SJCRH30 (cell line): ENCODE measurements at places on chromosomes 7 and 10. TPM values are rescaled to one million over a fixed set of nuclear protein-coding genes. Genes with fewer than 3 reads are reported as not detected.

EGR2 gene
- 0.71 and 1.3 TPM in 2 replicates for total RNA-seq

ANKRD2 gene
- total RNA-seq, result 0.26 and 0.51 TPM in 2 replicates

EIF5AL1 gene
- 0.58 and 0.73 TPM in 2 replicates for total RNA-seq

LRRN3 gene
- total RNA-seq, result 16.5 and 19.3 TPM in 2 replicates

C7orf33 gene
- total RNA-seq, result 0.13 and 0.53 TPM in 2 replicates

DNA sequence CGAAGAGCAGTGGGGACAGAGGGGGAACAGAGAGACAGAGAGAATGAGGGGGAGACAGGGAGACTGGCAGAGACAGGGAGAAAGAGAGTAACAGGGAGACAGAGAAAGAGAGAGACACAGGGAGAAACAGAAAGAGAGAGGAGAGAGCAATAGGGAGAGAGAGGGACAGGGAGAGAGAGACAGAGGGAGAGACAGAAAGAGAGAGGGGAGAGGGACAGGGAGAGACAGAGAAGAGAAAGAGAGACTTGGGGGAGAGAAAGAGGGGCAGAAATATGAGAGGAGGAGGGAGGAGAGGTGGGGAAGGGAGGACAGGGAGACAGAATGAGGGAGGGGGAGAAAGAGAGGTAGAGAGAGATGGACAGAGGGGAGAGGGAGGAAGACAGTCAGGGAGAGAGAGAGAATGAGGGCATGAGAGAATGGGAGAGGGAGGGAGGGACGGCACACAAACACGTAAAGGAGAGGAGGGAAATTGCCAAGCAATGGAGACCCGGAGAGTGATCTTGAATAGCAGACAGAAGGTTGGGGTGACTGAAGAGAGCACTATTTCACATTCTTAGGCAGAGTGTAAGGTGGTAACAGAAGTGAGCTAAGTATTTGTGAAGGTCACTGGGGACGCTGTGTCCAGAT lies 33.3 kb upstream of the KCNMA1 start:
- H3K4me3 ChIP-seq, result no peak overlapping the region
- no peak overlapping the region for H3K27ac ChIP-seq
- H3K36me3 ChIP-seq, result no peaks in the 10 kb centered on the region
- 0 out of 2 replicates have a peak, but pooled peaks cover 3% of the 10 kb centered on the region for H3K27me3 ChIP-seq
- no peak for DNase-seq
- H3K4me1 ChIP-seq, result no peaks in the 10 kb centered on the region

- no peak overlapping the region for H3K27ac ChIP-seq
- H3K4me3 ChIP-seq, result no peak overlapping the region
- H3K36me3 ChIP-seq, result no peaks in the 10 kb centered on the region
- DNase-seq, result no peak
- H3K27me3 ChIP-seq, result no peaks in the 10 kb centered on the region
These were observed 152.0 kb downstream of the CCDC3 start for GRCh38 chr10:12849319-12850181.

DNA sequence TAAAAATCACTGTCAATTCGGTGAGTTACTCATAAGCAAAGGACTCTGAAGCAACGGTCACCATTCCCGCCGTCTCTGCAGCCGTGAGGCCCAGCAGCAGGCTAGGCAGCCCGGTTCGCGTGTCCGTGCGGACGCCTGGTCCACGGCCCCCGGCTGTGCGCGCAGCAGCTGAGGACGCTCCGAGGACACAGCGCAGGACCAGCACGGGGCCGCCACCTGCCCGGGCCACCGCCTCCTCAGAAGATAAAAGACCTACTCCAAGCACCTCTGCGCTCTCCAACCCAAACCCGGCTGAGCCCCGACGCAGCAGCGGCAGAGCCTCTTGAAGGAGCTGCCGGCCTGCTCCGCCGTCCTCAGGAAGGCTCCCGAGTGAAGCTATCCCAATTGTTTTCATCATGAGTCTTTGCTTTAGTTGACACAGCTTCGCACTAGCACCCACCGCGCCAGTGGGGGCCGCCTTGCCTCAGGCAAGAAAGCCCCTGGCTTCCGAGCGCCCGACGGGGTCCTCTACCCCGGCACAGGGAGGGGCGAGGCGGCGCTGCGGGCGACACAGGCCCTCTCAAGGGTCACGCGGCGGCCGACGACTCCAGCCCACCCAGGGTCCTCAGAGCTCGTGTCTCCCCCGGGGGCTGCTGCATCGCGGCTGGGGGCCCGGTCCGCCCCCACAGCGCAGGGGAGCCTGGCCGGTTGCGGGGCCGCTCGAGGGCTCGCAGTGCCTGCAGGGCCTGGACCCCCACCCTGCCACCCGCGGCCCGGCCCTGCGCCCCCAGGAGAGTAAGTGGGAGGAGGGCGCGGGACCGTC lies 16.9 kb upstream of the GPR146 start:
- no peaks in the 10 kb centered on the region for H3K36me3 ChIP-seq
- H3K27me3 ChIP-seq, result no peaks in the 10 kb centered on the region
- H3K27ac ChIP-seq, result no peak overlapping the region
- no peak for DNase-seq
- H3K4me3 ChIP-seq, result peak overlapping the region; percentile 74

GRCh38 chr10:100909501-100910263 lies 3.1 kb upstream of the SLF2 start:
- no peaks in the 10 kb centered on the region for H3K27me3 ChIP-seq
- peaks cover 72% of the 10 kb centered on the region for H3K4me1 ChIP-seq
- H3K36me3 ChIP-seq, result peaks cover 19% of the 10 kb centered on the region
- H3K4me3 ChIP-seq, result no peak overlapping the region
- peak overlapping the region; percentile 93 for H3K27ac ChIP-seq
- peak; percentile 96 for DNase-seq

- DNase-seq, result no peak
- no peak overlapping the region for H3K4me3 ChIP-seq
- H3K27ac ChIP-seq, result no peak overlapping the region
- no peaks in the 10 kb centered on the region for H3K36me3 ChIP-seq
- no peaks in the 10 kb centered on the region; the same call in 1 of the 2 replicates for H3K4me1 ChIP-seq
- H3K27me3 ChIP-seq, result no peaks in the 10 kb centered on the region
These were observed 523.0 kb upstream of the ANKRD30A start for GRCh38 chr10:36602374-36602773.

DNA sequence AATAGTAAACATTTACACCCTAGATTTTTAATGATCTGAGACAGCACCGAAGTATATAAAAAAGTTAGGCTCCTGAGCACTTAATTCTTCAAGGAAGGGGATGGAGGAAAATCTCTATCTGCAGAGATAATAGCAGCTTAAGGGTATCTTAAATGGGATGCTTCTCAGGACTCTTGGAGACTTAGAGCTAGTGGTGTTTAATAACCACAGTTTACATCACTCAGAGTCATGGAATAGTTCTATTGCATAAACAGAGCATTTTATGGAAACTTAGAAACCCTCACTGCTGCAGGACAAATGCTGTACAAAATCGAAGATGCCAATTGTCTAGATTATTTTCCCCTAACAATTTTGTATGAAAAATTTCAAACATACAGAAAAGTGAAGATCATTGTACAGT lies 398.9 kb upstream of the GALNT17 start:
- peaks cover 23% of the 10 kb centered on the region for H3K36me3 ChIP-seq
- no peak overlapping the region for H3K27ac ChIP-seq
- 0 out of 2 replicates have a peak, but pooled peaks cover 3% of the 10 kb centered on the region for H3K4me1 ChIP-seq
- DNase-seq, result no peak
- H3K4me3 ChIP-seq, result no peak overlapping the region
- no peaks in the 10 kb centered on the region for H3K27me3 ChIP-seq

DNA sequence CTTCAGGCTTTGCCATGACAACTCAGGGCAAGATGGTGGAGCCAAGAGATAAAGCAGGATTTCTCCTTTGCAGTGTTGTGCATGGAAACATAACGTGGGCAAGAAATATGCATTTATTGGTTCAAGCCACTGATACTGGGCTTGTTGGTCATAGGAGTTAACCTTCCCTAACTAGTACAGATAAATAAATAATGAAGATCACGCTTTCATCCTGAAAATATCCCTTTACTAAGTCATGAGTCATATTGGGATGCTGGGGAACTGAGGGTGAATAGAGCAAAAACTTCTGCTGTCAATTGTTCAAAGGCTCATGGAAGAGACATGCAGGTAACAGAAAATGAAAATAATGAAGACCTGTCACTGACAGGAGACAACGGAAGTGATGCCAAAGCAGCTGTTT lies 55.5 kb downstream of the TES start:
- no peak overlapping the region for H3K27ac ChIP-seq
- peaks cover 2% of the 10 kb centered on the region for H3K4me1 ChIP-seq
- H3K27me3 ChIP-seq, result no peaks in the 10 kb centered on the region
- no peaks in the 10 kb centered on the region for H3K36me3 ChIP-seq
- no peak overlapping the region for H3K4me3 ChIP-seq

GRCh38 chr7:134771889-134772288 lies 7.5 kb upstream of the CALD1 start:
- H3K36me3 ChIP-seq, result no peaks in the 10 kb centered on the region
- DNase-seq, result no peak
- no peaks in the 10 kb centered on the region for H3K27me3 ChIP-seq
- H3K27ac ChIP-seq, result no peak overlapping the region

DNA sequence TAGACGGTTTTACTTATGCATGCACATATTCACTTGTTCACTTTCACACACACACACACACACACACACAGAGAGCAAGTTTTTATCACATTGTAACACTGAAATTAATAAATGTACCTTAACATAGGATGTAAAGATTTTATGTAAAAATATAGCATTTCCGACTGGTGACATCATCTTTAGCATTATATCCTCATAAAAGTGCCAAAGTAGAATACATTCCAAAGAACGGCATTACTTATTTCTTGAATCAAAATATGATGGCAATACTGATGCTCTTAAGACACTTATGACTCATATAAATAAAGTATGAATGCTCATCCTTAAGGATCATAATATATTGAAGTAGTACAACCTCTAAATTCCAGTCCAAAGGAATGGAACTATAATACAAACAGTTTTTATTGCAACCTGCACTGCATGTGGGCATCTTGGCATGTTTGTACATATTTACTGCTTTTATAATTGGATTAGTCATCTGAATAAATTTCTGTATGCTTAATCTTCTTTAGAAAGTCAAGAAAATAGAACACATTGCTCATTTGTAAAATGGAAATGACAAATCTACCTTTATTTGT lies 290.0 kb upstream of the SEMA3A start:
- no peak for DNase-seq
- H3K36me3 ChIP-seq, result no peaks in the 10 kb centered on the region; the same call in 1 of the 2 replicates
- H3K27me3 ChIP-seq, result no peaks in the 10 kb centered on the region
- no peak overlapping the region for H3K4me3 ChIP-seq
- H3K27ac ChIP-seq, result no peak overlapping the region

- no peaks in the 10 kb centered on the region for H3K4me1 ChIP-seq
- no peak overlapping the region for H3K27ac ChIP-seq
- no peaks in the 10 kb centered on the region for H3K27me3 ChIP-seq
- no peak overlapping the region for H3K4me3 ChIP-seq
- DNase-seq, result no peak
- no peaks in the 10 kb centered on the region for H3K36me3 ChIP-seq
These were observed 4.3 kb downstream of the PFKP start for GRCh38 chr10:3071405-3072198.

GRCh38 chr10:82757901-82758300 lies 882.9 kb downstream of the NRG3 start:
- no peak overlapping the region for H3K27ac ChIP-seq
- DNase-seq, result no peak
- no peak overlapping the region for H3K4me3 ChIP-seq
- H3K27me3 ChIP-seq, result no peaks in the 10 kb centered on the region
- H3K36me3 ChIP-seq, result no peaks in the 10 kb centered on the region

- DNase-seq, result no peak
- no peaks in the 10 kb centered on the region for H3K27me3 ChIP-seq
- H3K4me3 ChIP-seq, result no peak overlapping the region
- no peaks in the 10 kb centered on the region for H3K36me3 ChIP-seq
- no peak overlapping the region for H3K27ac ChIP-seq
- no peaks in the 10 kb centered on the region for H3K4me1 ChIP-seq
These were observed 28.0 kb downstream of the IPMK start for GRCh38 chr10:58239561-58240169.

DNA sequence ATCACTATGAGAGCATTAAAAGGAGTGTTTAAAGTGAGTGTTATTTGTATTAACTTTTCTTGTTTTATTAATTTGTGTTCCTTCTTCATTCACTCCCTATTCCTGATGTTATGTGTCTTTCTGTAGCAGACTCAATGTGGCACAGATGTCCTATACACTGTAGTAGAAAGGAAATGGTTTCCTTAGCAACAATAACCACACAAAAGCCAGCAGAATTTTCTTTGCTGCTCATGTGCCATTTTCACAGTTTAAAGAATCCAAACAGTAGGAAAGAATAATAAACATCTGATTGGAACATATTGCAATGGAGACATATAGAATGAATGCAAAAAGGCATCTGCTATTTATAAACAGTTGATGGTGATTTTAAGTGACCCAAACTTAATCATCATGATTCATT lies 763.6 kb downstream of the PHTF2 start:
- no peaks in the 10 kb centered on the region; the same call in 1 of the 2 replicates for H3K27me3 ChIP-seq
- no peak overlapping the region for H3K4me3 ChIP-seq
- H3K36me3 ChIP-seq, result no peaks in the 10 kb centered on the region
- H3K27ac ChIP-seq, result no peak overlapping the region
- no peaks in the 10 kb centered on the region; the same call in 1 of the 2 replicates for H3K4me1 ChIP-seq
